ENCODE measurements at places on chromosomes 2 and 18. TPM values are rescaled to one million over a fixed set of nuclear protein-coding genes. Genes with fewer than 3 reads are reported as not detected.

CNTNAP5 gene
- total RNA-seq: not detected

LHCGR gene
- not detected for total RNA-seq

CD207 gene
- under 0.01 TPM for total RNA-seq

HOXD12 gene
- not detected for total RNA-seq

PDE11A gene
- total RNA-seq: not detected

TTC31 gene
- 5.4 TPM for total RNA-seq

REL gene
- total RNA-seq: 22.8 TPM

TBR1 gene
- total RNA-seq: under 0.01 TPM

OSBPL6 gene
- total RNA-seq: 4.0 TPM

Data from lung microvascular endothelial cell (primary cell).